Transverse colon (tissue), 4 donors: ENCODE measurements at places on chromosomes 4 and X. TPM values are rescaled to one million over a fixed set of nuclear protein-coding genes. Genes with fewer than 3 reads are reported as not detected.

GRCh38 chrX:7334253-7334935 is 186.4 kb upstream of the PUDP start:
- DNase-seq = no peak
- H3K36me3 ChIP-seq = no peaks in the 10 kb centered on the region
- H3K4me3 ChIP-seq = no peak overlapping the region
- H3K4me1 ChIP-seq = no peaks in the 10 kb centered on the region
- no peaks in the 10 kb centered on the region for H3K27me3 ChIP-seq
- no peak overlapping the region for H3K27ac ChIP-seq

DNA sequence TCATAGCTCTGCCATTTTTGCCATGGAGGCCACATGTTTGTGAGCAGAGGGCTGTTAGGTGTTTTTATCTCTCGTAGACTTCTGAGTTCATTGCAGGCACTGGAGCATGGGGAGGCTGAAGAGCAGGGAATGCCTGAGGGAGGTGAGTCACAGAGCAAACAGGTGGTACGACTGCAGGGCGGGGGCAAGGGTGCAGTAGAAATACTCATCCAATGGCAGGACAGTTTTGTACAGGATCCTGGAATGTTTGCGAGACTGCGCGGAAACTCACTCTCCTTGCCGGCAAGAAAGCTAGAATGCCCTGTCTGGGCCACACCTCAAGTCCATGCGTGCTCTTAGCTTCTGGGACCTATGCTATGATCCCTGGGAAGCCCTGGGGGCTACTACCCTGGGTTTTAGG is 20.0 kb upstream of the VCX2 start:
- H3K4me3 ChIP-seq = no peak overlapping the region
- no peaks in the 10 kb centered on the region for H3K27me3 ChIP-seq
- peak; percentile 65 for DNase-seq

DNA sequence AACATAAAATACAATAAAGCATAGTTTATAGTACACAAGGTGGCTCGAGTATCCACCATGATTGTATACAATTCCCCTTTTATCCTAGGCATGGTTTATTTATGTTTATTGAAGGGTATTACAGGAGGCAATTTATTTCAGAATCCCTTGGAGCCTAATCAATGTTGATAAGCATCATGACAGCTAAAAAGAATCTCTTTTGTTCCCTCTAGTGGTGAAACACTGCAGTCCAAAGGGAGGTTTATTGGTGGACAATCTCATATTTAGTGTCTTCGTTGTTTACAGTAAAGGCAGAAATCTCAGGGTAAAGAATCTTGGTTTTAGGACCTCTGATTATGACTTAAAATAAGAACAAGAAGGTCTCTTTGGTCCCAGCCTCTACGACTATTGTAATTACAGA is 1712.5 kb downstream of the C4orf33 start:
- no peaks in the 10 kb centered on the region for H3K36me3 ChIP-seq
- DNase-seq = no peak
- no peak overlapping the region for H3K27ac ChIP-seq

Gene TMEM35A
- total RNA-seq = 6.4 TPM

DNA sequence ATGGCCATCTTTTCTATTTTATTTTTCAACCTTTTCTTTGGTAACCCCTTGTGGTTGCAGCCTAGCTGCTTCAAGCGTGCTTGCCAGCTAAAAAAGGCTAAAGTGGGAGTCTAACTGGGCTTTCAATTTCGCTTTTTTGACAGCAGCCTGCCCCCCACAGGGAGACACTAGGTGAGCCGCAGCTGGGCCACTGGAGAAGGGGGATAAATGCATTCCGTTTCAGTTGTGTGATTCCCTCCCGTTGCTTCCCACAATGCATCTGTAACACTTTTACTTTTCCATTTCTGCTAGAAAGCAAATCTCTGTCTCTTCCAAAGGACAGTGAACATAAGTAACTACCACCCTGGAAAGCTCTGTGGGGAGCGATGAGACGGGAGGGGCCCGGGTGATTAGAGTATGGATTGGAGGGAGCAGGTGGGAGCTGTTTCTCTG is 86.3 kb upstream of the RAPGEF2 start:
- no peak overlapping the region for H3K27ac ChIP-seq
- H3K27me3 ChIP-seq = no peaks in the 10 kb centered on the region
- no peaks in the 10 kb centered on the region for H3K36me3 ChIP-seq
- H3K4me3 ChIP-seq = no peak overlapping the region
